GM12878 (cell line): ENCODE measurements at places on chromosomes 16 and 17.

- DNase-seq: no peak
Observed at GRCh38 chr17:71495420-71495819, 625.4 kb upstream of the SOX9 start.

DNA sequence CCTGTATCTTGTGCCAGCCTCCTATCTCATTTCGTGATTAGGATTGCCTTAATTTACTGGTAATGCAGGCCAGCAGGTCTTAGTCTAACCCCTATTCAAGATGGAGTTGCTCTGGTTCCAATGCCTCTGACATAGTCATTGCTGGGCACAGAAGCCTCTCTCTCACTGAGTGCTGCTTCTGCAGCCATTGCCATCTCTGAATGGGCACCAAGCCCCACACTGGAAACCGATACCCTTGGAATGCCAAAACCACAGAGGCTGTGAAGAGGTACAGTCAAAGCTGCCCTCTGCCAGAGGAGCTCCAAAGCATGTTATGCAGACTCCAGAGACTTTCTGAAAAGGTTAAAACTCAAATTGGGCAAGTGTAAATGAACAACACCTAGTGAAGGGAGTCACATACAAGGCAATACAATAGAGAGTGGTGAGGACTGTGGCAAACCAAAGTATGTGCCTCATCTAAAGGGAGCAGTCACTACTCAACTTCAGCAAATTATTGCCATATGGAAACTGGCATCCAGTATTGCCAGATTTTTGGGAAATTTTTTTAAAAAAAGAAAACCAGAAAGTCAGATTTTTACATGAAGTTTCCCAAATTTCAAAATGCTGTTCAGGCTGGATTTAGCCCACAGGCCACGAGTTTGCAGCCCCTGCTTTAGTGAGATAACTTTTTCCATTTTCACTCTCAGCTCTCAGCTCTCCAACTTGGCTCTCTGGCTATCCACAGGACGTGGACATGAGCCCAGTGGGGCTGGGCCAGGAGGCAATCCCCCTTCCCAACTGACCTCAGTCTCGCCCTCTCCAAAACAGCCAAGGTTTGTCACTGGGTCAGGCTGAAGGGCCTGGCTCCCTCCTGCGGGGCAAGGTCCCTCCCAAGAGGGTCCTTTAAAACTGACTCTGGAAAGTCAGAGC lies 2.1 kb upstream of the MMP2 start:
- no peak for DNase-seq

GRCh38 chr17:8072729-8073461 lies 14.6 kb downstream of the ALOX12B start:
- no peak for DNase-seq

GRCh38 chr17:40056379-40057015 lies 2.3 kb upstream of the MED24 start:
- DNase-seq: no peak

GRCh38 chr16:9837481-9837880 lies 344.7 kb downstream of the GRIN2A start:
- DNase-seq: no peak

DNA sequence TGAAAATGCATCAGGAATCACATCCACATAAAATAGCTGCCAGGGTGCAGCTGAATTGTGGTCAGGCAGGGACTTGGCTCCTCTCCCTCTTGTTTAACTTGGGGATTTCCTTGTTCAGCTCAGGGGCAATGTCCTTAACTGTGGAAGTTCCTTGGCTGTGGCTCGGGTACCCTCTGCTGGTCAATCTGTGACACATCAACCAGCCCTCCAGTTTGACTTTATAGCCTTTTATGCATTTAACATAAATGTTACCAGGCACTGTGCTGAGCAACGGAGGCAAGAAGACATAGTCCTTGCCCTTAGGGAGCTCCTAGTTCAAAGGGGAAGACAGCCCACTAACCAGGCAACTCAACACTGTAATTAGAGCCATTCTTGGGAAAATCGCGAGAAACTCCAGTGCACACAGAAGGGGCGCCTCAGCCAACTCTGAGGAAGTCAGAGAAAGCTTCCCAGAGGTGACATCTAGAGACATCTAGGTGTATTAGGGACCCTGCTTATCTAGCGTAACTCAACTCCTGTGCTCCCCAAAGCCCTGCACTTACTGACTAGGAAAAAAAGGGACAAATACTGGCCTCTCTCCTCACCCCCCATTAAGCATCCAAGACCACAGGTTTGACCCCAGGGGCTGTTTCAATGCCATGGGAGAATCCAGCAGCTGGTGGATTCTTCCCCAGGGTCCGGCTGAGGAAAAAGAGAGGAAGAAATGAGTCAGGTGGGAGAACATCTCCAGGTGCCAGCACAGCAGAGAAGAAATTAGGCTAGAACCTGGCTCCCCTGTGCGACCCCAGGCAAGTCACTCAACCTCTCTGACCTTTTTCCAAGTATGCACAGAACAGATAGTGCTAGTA lies 17.3 kb upstream of the EEF2K start:
- DNase-seq: peak; percentile 55

- no peak for DNase-seq
Observed at GRCh38 chr17:75695141-75695829, 26.0 kb upstream of the ITGB4 start.

DNA sequence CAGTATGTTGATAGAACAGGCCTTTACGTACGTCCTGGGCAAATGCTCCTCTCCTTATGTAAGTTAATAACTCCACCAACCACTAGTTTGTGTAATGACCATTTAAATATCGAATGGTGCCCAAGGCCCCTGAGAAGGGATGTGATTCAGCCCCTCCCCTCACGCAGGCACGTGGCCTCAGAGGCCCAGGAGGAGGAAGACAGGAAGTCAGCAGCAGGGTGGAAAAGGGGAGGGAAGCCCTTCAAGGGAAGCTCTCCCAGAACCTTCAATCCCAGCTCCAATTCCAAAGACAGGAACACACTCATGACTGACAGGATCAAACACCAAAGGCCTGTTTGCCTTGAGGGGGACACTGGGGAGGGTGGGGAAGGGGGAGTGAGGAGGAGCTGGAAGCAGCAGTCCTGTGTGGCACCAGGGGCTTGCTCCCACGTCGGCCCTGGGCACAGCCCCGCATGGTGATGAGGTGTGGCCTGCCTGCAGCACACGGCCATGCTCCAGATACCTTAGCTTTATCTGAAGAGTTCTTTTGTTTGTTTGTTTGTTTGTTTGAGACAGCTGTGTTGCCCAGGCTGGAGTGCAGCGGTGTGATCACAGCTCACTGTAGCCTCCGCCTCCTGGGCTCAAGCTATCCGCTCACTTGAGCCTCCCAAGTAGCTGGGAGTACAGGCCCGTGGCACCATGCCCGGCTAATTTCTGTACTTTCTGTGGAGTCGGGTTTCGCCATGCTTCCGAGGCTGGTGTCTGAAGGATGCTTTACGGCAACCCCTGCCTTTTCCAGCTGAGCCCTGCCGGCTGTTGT lies 105.0 kb downstream of the ZNF778 start:
- no peak for DNase-seq
